Adipocyte (in vitro differentiated cells): ENCODE measurements at places on chromosomes 3 and 15.

DNA sequence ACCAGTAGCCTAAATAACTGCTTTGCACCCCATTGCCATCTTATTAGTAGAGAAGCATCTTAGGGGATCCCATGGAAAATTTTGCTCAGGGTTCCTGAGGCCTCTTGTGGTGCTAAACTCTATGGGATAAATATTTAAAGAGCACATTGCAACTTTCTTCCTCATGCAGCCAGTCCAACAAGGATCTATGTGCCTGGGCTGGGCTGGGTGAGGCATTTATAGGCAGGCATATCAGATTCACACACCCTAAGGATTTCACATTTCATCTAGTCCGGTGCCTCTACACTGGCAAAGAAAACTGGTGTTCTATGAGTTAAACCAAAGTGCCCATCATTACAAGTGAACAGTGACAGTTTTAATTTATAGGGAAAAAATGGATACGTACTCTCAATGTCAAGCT is 512.3 kb downstream of the EDEM1 start:
- DNase-seq = no peak

- no peak for DNase-seq
Observed at GRCh38 chr15:46879032-46879770, 838.1 kb upstream of the SEMA6D start.

DNA sequence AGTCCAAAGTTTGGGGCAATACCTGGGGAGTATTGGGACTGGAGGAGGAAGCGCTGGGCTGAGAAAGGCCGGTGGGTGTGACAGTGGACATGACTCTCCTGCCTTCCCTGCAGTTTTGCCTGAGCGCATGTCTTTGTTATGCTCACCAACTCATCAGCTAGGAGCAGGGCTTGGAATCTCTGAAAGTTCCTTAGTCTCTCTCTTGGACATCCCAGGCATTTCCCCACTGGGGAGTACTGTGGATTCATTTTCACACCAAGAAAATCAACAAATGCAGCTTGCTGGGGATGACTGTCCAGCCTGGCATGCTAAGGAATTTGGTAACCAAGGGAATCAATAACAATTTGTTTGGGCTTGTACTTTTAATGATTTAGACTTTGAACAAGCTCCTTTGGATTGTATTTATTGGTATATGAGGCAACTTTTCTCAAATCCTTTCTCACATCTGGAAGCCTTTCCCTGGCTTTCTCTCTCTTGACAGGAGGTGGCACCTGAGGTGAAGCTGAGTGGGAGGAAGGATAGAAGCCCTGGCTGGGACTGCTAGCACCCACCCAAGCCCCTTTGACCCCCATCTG is 48.5 kb upstream of the CHST2 start:
- peak; percentile 79 for DNase-seq

DNA sequence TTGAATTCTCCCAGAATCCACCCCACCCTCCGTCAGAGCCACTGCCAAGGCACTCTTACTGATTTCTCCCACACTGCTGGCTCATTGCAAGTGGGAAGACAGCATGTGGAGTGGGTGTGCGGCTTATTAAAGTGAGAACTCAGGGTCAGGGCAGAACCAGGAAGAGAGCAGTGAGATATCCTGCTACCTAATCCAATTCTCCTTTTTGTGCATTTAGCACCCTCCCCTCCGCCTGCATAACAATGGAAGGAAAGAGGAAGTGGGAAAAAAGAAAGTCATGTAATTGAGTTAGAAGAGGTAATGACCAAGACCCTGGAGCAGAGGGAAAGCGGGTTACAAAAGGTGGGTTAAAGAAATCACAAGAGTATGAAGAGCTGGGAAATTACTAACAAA is 27.8 kb upstream of the PIK3CB start:
- no peak for DNase-seq

DNA sequence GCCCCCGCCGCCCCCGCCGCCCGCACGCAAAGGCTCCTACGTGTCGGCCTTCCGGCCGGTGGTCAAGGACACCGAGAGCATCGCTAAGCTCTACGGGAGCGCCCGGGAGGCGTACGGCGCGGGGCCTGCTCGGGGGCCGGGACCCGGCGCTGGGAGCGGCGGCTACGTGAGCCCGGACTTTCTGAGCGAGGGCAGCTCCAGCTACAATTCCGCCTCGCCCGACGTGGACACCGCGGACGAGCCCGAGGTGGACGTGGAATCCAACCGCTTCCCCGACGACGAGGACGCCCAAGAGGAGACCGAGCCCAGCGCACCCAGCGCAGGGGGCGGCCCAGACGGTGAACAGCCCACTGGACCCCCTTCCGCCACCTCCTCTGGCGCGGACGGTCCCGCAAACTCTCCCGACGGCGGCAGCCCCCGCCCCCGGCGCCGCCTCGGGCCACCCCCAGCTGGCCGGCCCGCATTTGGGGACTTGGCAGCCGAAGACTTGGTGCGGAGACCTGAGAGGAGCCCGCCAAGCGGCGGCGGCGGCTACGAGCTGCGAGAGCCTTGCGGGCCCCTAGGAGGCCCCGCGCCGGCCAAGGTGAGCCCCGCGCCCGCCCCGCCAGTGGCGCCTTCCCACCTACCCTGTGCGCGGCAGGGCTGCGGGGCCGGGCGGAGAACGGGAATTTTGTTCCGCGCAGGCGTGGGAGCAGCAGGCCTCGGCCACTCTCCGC is 2.4 kb downstream of the SKOR1 start:
- no peak for DNase-seq

- no peak for DNase-seq
Observed at GRCh38 chr15:73748730-73749129, 4.4 kb downstream of the INSYN1 start.

GRCh38 chr3:73419942-73420341 is 204.8 kb downstream of the PDZRN3 start:
- peak; percentile 24 for DNase-seq

DNA sequence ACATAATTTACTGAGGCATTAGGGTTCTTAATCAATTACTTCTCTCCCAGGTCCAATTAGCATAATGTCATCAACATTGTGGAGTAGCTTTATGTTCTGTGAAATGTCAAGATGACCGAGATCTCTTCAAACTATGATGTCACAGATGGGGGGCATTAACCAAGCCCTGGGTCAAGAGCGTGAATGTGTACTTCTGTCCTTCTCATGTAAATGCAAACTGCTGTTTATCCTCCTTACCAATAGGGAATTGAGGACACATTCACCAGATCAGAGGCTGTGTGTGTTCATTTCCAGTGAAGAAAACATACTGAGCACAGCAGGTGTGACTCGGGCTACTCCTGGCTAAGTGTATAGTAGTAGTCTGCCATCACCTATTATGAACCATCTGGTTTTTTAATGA is 177.9 kb downstream of the MINAR1 start:
- DNase-seq = no peak

- peak; percentile 48 for DNase-seq
Observed at GRCh38 chr3:151795276-151795675, 18.6 kb upstream of the AADAC start.

- DNase-seq = no peak
Observed at GRCh38 chr3:4245671-4246070, 57.5 kb upstream of the SETMAR start.

DNA sequence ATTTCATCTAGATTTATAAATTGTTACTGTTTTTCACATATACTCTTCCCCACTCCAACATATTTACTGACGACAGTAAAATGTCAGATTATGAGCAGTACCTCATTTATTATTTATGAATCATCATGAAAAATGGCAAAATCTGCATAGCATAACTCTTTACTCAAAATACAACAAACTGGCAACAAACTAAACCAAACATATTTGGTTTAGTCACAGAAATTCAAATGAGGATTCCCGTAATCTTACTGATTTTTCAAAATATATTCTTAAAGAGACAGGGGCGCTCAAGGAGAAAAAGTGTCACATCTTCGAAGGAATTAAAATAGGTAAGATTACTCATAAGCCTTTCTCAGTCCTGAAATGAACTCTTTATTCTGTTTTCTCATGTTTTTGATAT is 3.0 kb upstream of the GPR87 start:
- peak; percentile 40 for DNase-seq

GRCh38 chr3:190807719-190808375 is 54.6 kb downstream of the GMNC start:
- no peak for DNase-seq

- no peak for DNase-seq
Observed at GRCh38 chr15:45184562-45185041, 3.2 kb downstream of the SHF start.

GRCh38 chr3:195249858-195250464 is 21.0 kb downstream of the XXYLT1 start:
- DNase-seq = no peak

DNA sequence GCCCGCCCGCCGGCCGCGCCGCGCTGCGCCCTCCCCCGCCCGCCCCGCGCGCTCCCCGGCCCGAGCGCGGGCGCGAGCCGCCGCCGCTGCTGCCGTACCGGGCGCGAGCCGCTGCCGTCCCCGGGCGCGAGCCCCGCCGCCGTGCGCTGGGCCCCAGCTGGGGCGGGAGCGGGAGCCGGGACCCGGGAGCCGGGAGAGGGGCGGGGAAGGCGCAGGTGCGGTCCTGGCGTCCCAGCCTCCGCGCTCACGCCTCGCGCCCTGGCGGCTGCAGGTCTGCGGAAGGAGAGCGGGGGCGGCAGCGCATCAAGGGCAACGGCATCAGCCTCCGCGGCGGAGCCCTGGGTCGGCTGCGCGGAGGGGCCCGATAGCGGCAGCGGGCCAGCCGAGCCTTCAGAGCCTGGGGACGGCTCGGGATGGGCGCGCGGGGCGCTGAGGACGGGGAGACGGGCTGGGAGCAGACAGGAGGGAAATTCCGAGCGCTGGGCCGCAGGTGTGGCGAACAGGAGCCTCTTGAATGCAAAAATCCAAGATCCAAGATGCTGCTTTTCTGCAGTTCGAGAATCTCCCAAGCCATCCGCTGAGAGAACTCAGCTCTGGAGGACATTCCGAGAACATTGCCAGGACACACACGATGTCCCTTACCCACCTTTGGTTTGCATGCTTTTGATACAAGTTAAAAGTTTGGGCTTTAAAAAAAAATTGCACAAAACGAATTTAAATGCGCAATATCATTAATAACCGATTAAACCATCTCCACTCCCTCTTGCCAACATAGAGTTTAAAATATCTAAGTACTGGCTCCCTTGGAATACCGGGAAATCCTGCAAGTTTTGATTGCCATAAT is 251.1 kb downstream of the TJP1 start:
- DNase-seq = peak; percentile 25

DNA sequence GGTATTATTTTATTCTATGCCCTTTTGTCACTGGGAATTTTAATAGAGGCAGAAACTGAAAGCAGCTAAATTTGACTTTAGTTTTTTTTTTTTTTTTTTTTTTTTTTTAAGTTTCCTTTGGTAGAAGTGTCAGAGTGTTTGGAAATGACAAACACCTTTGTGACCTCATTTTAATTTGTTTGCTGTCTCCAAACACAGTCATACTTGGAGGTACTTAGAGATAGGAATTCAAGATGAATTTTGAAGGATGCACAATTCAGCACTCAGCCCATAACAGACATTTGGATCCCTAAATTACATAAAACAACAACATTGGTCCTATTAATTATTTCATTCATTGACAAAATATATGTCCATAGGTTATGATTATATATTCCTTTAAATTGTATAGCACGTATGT is 43.4 kb upstream of the NAALADL2 start:
- DNase-seq = no peak

DNA sequence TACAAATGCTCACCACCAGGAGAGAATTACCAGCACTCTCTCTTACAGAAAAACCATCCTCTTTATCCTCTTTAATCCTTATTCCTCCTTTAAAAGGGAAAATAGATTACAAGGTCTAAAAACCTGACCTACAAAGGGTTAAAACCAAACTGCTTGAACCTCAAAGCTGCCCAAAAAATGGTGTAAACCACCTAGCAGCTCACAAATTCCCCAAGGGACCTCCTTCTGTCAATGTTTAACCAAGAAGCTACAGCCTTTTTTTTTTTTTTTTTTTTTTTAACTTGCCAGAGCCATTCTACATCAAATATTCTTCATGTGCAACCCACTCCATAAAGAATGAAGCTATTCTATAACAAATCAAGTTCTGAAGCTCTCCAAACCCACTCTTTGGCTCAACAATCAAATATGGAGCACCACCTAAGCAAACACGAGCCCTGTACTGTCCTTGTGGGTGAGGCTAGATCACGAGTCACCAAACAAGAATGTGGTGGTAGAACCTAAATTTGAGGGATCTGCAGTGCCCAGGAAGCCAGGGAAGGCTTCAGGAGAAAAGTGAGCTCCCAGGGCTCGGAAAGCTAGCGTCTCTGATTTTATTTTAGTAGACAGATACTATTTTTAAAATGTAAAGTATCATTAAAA is 20.1 kb downstream of the OSBPL10 start:
- peak; percentile 68 for DNase-seq

GRCh38 chr15:81014446-81015093 is 13.8 kb downstream of the TLNRD1 start:
- DNase-seq = no peak

GRCh38 chr3:13655061-13655913 is 106.4 kb downstream of the FBLN2 start:
- peak; percentile 77 for DNase-seq

DNA sequence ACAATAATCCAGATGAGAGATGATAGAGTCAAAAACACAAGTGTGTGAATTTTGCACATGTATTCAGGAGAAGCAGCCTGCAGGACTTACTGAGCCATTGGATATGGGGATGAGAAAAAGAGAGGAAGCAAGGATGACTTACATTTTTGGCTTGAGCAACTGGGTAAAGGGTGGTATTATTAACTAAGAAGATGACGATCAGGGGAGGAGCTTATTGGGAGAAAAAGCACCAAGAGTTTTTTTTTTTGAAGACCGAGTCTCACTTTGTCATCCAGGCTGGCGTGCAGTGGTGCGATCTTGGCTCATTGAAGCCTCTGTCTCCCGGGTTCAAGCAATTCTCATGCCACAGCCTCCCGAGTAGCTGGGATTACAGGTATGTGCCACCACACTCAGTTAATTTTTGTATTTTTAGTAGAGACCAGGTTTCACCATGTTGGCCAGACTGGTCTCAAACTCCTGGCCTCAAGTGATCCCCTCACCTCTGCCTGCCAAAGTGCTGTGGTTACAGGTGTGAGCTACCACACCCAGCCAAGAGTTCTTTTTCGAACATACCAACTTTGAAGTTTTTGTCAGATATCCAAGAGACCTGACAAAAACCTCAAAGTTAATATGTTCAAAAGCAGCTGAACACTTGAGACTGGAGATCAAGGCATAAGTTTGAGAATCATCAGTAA is 14.8 kb upstream of the SH3BP5 start:
- no peak for DNase-seq

DNA sequence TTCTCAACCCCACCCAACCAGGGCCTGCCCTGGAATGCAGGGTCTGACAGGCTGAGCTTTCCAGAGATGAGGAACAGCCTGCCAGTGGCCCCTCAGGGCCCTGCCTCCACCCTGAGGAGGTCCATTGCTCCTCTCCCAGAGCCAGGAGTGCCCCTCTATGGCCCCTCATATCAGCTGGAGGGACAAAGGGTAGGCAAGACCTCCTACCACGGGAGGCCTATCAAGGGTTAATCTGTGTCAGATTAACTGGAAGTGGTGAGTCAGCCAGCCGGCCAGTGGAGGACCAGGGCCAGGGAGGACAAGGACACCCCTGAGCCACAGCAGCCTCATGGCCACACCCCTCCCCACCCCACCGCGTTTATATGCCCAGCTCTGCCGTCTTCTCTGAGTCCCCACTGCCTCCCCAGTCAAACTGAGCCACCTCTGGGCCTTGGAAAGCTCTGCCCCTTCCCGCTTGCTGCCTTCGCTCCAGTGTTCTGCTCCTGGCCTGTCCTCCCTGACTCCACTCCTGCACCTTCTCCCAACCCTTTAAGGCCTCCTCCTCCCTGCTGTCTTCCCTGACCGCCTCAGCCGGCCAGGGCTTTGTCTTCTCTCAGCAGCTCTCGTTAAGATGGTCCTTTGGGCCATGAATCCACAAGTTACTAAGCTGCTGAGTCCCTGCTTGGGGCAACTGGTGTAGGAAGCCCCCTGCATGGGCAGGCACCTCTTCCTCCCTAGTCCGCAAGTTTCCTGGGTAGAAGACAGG is 6.5 kb downstream of the CCDC33 start:
- peak; percentile 62 for DNase-seq
